ENCODE measurements at places on chromosomes 4 and X. TPM values are rescaled to one million over a fixed set of nuclear protein-coding genes. Genes with fewer than 3 reads are reported as not detected.

DNA sequence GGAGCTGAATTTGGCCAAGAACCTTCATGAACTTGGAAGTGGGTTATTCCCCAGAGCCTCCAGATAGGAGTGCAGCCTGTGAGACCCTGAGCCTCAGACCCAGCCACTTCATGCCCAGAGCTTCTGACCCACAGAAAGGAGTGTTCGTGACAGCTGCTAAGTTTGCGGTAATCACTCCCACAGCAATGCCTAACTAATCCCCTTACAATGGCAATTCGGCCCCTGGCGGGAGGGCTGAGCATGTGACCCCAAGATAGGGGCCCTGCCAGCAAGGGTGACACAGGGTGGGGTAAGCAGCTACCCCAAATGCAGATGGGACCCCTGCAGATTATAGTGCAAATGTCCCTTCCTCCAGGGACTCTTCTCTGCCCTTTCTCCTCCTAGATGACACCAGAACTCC is 22.5 kb downstream of the PNMA6E start:
- DNase-seq = no peak

- DNase-seq = peak; percentile 28
These were observed 54.5 kb downstream of the RS1 start for GRCh38 chrX:18617407-18617750.

GRCh38 chrX:135331525-135331924 is 22.2 kb downstream of the ETDC start:
- no peak for DNase-seq

DNA sequence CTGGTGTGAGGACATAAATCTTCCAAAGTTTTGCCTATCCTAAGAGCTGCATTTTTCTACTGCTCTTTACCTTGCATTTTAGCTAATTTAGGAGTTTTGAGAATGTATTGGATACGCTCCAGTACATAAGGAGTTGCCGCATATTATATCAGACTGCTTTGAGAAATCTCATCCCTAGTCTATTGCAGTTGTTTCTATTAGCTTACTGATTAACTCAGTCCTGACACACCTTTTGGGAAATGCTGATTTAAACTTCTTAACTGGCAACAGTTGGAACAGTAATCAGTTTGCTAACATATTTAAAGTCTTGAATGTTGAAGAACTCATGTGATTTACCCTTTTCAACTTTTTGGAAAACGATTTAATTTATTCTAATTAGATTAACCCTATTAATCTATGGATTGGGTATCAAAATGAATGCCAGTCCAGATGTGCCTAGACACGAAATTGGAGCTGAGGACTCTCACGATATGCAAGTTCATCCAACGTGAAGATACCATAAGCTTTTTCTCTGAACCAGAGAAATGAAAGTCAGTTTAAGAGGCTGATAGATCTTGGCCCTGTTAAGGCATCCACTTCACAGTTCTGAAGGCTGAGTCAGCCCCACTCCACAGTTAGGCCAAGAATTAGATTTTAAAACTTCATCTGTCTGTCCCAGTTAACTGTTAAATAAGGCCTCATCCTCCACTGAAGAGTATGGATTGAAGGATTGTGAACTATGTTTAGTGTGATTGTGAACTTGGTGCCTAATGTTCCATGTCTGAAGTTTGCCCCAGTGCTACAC is 90.0 kb downstream of the MAOA start:
- DNase-seq = no peak

- no peak for DNase-seq
These were observed at the start of gene SASH3 for GRCh38 chrX:129779747-129780146. SASH3 (plus strand) TSS chrX:129779949; CDS start chrX:129780098, 149 bp downstream.

JAKMIP1 gene
- 0.08 TPM for polyA plus RNA-seq

- DNase-seq = no peak
These were observed 264.8 kb upstream of the LDB2 start for GRCh38 chr4:17163156-17163771.

- DNase-seq = no peak
These were observed 55.7 kb upstream of the SHISA3 start for GRCh38 chr4:42341518-42342026.

GRCh38 chr4:47075919-47076318 is 44.6 kb downstream of the GABRB1 start:
- no peak for DNase-seq

STEEP1 gene
- 36.9 TPM for polyA plus RNA-seq

MYL5 gene
- 19.0 TPM for polyA plus RNA-seq
